ENCODE measurements at places on chromosomes 3 and 15.

GRCh38 chr3:160196511-160197104 is 28.6 kb upstream of the C3orf80 start:
- DNase-seq = peak; percentile 86

DNA sequence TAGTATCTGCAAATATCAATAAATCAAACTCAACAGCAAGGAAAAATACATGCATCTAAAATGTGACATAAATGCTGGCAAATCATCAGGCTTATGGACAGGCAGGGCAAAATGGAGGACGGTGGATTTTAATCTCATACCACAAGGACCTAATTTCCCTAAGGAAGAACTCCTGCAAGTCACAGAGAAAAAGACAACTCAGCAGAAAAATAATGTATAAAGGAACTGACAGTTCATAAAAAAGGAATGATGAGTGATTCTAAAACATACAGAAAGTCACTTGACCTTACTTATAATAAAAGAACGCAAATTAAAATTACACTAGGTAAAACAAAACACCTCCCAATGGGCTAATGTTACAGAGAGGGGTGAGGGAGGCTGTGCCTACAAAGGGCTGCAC is 17.2 kb downstream of the TUBGCP5 start:
- no peak for DNase-seq

DNA sequence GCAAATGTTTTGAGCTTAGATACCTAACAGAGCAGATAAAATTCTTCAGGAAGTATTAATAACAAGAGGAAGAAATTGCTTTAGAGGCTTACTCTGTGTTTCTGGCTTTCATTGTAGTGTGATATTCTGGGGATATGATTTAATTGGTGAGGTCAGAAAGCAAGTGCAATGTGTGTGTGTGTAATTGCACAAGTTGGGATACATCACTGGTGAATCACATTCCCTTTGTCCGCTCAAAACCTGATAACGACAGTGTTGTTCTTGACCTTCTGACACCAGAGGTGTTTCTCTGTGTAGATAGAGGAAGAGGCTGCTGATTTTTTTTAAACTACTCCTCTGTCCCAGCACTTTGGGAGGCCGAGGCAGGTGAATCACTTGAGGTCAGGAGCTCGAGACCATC is 161.1 kb downstream of the CACNA2D3 start:
- no peak for DNase-seq

DNA sequence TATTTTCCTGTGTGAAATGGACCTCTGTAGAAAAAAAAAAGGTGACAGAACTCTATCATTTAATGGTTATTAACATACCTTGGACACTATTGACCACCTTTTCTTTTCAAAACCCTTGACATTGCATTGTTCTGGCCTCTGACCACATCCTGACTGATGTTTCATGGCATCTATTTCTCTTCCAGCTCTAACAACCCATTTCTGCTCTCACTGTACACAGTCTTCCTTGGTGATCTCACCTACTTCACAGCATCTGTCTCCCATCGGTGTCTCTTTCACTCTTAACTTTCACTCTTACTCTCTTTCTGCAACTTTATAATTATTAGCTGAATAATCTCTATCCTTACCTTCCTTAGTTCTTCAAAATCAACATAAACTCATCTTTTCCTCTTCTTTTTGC is 217.4 kb upstream of the CD96 start:
- no peak for DNase-seq

GRCh38 chr15:42344763-42345162 is 14.5 kb upstream of the CAPN3 start:
- peak; percentile 91 for DNase-seq

DNA sequence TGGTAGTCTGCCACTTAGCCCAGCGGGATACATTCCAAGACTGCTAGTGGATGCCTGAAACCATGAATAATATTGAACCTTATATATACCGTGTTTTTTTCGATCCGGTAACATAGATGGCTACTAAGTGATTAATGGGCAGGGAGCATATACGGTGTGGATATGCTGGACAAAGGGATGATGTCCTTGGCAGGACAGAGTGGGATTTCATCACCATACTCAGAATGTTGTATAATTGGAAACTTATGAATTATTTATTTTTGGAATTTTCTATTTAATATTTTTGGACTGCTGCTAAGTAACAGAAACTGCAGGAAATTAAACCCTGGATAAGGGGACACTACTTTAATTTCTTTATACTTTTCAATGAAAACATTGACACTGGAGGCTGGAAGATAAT is 53.2 kb downstream of the ASTE1 start:
- DNase-seq = peak; percentile 49

- peak; percentile 71 for DNase-seq
Observed at GRCh38 chr3:66253790-66254620, 33.2 kb downstream of the SLC25A26 start.

DNA sequence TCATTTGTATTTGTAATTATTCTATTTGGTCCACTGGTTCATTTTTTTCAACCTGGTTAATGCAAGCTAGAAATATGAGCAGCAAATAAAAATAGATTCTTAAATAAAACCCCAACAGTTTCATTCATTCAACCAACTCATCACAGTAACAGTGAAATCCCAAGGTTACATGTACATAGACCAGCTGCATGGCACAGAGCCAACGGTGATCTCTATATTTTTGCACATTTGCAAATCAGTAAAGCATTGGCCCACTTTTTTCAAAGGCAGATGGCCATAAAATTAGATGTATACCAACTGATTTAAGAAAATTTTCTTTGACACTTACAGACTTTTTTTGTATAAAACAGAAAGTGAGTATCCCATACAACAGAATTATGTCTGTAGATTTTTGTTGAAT is 49.3 kb downstream of the STRIT1 start:
- peak; percentile 32 for DNase-seq

DNA sequence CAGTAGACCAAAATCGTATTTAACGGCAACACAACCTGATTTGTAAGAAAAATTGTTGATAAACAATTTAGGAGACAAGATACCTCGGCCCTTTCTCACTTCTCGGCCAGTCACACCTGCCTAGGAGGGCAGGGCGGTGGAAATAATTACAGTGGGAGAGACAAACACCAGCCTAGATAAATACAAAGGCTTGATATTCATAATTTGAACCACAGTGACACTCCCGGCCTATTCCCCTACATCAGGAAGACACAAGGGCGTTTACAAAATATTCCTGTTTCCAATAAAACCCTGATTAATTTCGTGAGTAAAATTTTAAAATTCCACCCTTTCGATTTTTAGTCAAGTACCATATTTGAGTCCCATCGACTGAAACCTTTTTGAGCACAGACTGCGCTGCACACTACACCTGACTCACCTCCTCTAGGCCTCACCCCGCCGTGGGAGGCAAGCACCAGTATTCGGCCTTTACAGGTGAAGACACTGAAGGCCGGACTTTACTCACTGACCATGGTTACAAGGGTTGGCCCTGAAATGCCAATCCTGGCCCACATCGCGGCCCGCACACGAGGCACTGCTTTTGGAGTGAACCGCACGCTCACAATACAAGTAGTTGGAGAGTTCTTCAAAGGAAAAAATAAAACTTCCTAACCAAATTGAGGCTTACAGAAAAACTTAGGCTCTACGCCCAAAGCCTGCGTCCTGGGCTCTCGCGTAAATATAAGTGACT is 794 bp downstream of the ARPP19 start:
- DNase-seq = peak; percentile 51

- DNase-seq = no peak
Observed at GRCh38 chr3:48660800-48661400, 1.8 kb downstream of the CELSR3 start.

All from fibroblast of the aortic adventitia (primary cell).